ENCODE measurements at places on chromosomes 1 and 21.

- no peak for DNase-seq
These were observed at the start of gene ABCG1 for GRCh38 chr21:42218836-42219605. Gene ABCG1 (plus strand): TSS chr21:42219140. CDS start chr21:42219263, 123 bp downstream.

GRCh38 chr1:174219606-174220370 lies 60.5 kb downstream of the RABGAP1L start:
- DNase-seq, result no peak

- DNase-seq, result no peak
These were observed 143.6 kb downstream of the SPATA46 start for GRCh38 chr1:162233066-162233465.

GRCh38 chr1:168603501-168604110 lies 27.2 kb downstream of the XCL1 start:
- DNase-seq, result no peak

DNA sequence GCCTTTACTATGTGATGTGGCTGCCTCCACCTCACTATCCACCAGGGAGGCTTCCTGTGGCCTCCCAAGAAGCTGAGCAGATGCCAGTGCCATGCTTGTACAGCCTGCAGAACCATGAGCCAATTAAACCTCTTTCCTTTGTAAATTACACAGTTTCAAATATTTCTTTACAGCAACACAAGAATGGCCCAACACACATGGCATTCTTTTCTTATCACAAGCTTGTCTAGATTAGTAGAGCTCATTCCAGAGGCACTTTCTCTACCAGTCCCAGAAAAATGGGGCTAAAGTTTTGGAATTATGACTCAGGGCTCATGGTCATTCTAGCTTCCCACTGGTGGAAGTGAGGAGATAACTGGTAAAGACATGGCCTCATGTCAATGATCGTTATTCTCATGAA lies 655.2 kb downstream of the LMO4 start:
- no peak for DNase-seq

Data from pulmonary artery endothelial cell (primary cell).